HAP-1 (cell line): ENCODE measurements at places on chromosomes 16 and 17.

DNA sequence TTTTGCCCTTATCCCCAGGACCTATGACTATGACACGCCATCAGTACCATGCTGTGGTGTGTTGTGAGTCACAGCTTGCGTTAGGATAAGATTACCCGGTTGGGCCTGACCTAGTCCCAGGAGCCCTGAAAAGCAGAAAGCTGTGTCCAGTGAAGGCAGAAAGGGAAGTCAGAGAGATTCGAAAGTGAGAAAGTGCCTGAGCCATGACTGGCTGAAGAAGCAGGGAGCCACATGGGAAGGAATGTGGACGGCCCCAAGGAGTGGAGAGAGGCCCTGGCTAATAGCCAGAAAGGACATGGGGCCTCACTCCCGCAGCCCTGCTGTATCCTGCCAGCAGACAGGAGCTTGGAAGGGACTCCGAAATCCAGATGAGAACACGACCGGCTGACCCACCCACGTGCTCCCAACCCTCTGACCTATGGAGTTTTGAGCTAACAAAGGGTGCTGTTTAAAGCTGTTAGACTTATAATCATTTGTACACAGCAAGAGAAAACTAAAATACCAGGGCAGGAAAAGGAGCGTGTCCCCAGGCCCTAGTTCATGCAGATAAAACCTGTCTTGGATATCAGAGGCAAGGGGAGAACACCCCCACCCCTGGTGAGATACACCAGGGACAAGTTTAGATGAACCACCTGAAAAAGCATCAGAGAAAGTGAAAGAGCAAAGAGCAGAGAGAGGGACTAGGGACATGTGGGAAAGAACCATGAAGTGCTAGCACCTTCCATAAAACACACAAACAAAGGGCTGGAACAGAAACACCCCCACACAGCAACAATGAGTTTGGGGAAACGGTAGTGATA lies 115.3 kb downstream of the SLC39A11 start:
- DNase-seq, result no peak

- DNase-seq, result no peak
Measured at GRCh38 chr17:34562387-34562786, 17.0 kb upstream of the TMEM132E start.

- no peak for DNase-seq
Measured at GRCh38 chr16:2739625-2740430, 12.6 kb upstream of the SRRM2 start.

DNA sequence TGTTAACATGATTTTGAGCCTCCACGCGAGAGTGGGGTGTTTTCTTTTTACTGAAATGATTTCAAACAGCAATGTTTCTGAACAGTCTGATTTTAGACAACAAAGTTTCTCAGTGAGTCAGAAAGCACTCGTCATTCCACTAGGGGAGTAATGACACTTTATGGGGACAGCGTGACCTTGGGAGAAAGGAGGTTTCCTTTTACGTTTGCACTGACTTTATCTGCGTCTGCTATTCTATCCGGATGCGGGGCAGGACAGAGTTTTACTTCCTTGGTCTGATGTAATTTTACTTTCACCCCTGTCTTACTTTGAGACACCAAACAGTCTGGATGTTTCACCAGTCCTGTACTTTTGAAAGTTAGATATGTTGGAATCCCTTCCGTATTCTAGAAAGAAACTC lies 20.7 kb downstream of the SLC47A1 start:
- DNase-seq, result no peak

DNA sequence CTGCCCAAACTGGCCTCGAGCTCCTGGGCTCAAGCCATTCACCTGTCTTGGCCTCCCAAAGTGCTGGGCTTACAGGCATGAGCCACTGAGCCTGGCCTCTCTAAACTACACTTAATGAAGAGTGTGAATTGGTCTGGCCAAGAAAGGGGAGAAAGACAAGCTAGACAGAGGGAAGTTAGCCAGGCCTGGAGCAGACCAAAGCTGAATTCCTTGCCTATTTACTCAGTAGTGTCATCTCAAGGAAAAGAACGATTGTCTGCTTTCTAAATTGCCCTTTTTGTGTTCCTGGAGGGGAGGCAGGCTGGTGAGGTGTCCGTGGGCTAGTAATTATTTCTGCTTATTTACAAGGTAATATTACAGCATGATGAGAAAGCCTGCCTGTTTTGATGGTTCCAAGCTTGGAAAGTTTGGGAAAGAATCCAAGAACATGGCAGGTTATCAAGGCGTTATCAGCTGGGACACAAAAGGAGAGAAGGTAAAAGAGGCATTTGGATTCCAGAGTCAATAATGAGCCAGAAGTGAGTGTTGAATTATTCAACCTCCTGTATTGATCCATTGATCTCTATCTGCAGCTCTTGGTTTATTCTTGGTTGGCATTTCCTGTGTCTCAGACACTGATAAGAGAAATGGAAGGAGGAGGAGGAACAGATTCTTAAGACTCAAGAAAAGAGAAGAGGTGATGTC lies 6.3 kb upstream of the CBFB start:
- DNase-seq, result no peak

DNA sequence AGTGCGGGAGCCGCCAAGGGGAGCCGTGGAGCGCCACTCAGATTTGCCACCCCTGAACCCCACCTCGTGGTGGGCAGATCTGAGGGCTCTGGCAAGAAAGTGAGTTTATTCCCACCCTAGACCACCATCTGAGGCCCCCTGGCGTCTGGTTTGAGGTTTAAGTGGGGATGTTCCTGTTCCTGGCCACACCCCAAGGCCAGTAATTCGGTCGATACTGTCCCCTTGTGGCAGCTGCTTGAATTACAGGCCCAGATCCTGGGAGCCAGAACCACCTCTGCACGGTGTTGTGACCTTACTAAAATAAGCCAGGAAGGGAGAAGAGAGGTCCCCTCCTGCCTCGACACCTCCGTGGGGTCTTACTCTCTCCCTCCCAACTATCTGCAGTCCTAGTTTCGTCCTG lies 3.3 kb upstream of the LAT start:
- DNase-seq, result no peak
